ENCODE measurements at places on chromosomes 7 and 10.
A peak's percentile ranks its signal among the peaks of the same experiment; 100 is the strongest.

DNA sequence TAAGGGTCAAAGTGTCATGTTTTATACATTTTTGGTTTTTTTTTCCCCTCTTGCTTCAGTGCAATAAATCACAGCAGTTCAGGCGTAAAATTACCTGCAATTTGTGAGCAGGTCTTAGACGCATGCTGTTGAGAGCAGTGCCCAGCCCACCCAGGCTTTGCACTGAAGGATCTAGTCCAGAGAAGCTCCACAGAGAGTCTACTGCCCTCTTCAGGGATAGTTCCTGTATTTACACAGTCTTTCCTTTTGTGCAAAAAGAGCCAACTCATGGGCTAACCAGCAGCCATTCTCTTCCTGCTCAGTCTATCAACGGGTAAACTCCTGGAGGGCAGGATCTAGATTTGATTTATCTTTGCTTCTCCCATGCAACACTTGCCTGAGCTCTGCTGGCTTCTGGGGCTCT is 82.2 kb upstream of the NAMPT start:
- DNase-seq: peak; percentile 56

DNA sequence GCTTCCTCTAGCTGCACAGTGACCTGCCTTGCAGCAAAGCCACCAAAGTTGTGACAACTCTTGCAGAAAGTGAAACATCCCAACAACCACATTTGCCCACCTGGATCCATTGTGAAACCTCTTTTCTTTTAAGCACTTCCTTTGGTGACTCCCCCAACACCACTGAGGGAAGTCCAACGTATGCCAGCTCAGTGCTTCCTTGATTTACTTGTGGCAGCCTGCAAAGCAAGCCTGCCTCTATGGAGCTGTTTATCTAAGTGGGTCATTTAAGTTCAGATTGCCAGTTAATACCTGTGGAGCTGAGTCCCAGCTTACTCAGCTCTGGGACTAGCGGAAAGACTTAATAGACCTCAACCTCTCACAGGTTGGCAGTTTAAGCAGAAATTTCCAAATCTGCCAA is 230.8 kb upstream of the GHITM start:
- no peak for DNase-seq

DNA sequence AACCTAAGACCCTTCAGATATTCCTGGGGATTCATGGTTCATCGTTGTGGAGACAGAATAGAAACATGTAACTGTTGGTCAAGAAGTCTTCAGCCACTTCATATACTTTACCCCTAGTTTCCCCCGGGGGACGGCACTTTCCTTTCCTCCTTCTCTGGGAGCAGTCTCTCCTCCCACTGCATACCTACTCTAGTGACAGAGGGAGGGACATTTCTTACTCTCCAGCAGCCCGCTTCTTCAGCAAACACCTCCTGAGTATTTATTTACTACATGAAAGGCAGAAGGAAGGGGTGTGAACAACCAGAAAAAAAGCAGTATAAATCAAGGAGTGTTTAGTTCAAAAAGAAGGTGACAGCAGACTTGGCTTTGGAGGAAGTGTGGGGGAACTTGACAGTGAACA is 69.0 kb downstream of the LHFPL3 start:
- DNase-seq: no peak

- peak; percentile 44 for DNase-seq
Observed at GRCh38 chr10:96619796-96620773, 33.3 kb upstream of the TM9SF3 start.

GRCh38 chr7:68180761-68181160 is 1184.1 kb downstream of the TYW1 start:
- no peak for DNase-seq

DNA sequence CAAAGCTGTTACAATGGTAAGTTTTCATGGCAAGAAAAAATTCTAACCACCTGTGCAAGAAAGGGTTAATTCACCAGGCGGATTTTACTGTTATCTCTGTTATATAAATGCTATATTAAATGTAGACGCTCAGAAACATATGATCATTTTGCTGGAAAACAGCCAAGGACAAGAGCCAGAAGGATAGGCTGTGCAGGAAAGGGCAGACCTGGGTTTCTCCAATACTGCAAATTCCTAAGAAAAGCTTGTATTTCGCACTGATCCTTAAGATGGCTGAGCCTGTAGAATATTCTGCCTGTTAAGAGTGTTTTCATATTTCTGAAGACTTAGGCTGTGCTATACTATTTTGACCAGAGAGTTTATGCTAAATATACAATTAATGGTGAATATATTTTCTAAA is 564.1 kb upstream of the KCND2 start:
- peak; percentile 29 for DNase-seq

Measured in iris pigment epithelial cell (primary cell).